ENCODE measurements at places on chromosomes 1 and 21.

- DNase-seq, result no peak
Measured at GRCh38 chr1:57872913-57873312, 449.1 kb upstream of the DAB1 start.

DNA sequence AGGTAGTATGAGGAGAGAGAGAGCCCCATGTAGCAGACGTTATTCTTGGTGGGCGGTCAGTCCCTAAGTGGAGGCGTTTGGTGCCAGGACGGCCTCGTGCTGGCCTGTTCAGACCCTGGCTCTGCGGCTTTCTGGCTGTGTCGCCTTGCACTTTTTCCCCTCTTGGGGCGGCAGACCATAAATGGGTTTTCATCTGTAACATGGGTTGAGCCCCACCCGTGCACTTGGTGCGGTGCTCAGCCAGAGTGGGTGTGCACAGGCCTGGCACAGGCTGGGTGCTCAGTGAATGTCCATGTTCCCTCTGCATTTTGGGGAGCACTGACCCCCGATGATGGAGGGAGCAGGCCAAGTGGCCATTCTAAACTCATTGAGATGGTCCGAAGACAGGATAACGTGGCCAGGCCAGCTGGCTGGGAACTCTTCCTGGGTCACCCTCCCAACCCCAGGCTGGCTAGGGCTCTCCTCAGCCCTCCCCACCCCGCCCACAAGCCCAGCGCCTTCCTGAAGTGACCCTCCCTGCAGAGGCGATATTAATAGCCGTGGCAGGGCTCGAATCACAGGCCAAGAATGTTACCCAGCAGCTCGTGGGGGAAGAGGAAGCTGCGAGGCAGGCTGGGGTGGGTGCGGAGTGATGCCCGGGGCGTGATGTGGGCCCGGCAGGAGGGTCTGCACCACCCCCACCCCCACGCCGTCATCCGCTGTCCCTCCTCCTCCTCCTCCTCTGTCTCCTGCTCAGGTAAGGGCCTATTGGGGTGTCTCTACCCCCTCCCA lies 78.5 kb downstream of the ARHGEF10L start:
- no peak for DNase-seq

- no peak for DNase-seq
Measured at GRCh38 chr1:79657951-79658658, 651.6 kb upstream of the ADGRL4 start.

GRCh38 chr1:201751872-201752271 lies 77.1 kb upstream of the IPO9 start:
- DNase-seq, result no peak

DNA sequence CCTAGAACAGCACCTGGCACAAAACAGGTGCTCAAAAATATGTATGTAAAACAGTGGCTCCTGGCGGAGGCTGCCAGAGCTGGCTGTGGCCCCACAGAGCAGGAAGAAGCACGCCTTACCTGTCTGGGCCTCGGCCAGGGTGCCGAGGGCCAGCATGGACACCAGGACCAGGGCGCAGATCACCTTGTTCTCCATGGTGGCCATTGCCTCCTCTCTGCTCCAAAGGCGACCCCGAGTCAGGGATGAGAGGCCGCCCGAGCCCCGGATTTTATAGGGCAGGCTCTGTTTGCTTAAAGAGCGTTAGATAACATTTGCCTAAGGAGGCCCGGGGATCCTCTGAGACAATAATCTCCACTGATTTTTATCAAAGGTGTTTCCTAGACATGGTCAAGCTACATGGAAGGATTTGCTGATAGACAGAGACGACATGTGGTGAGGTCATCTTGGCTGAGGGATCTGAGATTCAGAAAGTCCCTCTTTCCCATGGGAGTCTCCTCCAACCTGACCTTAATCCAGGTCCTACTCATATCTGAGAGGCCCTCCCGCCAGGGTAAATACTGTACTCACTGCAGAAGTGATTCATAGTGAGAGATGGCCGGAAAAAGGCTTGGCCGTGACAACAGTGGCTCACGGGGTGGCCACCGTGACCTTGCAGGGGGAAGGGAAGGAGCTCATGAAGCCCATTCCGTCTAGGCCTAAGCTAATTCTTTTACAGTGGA lies at the start of gene TFF1:
TSS of gene TFF1 (minus strand) at position 244 of the 719 bp plus-strand sequence. CDS start at position 204, 40 bp downstream.
- DNase-seq, result no peak

- no peak for DNase-seq
Measured at GRCh38 chr1:63103682-63104081, 218.7 kb upstream of the FOXD3 start.

DNA sequence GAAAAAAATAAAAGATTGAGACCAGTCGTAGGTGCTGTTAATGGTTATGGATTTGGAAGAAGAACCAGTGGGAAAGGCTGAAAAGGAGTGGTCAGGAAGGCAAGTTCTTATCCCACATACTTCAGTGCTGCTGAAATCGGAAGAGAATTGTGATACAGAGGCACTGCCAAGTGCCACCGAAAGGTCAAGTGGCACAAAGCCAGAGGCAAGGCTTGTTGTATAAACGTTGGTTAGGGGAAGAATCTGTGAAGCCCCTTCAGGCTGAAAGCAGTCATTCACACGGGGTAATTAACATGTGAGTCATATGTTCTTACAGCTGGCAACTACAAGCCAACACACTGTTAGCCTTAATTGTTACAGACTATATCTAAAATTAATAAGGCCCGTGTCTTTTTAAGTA lies 48.8 kb downstream of the ZBTB40 start:
- DNase-seq, result no peak

DNA sequence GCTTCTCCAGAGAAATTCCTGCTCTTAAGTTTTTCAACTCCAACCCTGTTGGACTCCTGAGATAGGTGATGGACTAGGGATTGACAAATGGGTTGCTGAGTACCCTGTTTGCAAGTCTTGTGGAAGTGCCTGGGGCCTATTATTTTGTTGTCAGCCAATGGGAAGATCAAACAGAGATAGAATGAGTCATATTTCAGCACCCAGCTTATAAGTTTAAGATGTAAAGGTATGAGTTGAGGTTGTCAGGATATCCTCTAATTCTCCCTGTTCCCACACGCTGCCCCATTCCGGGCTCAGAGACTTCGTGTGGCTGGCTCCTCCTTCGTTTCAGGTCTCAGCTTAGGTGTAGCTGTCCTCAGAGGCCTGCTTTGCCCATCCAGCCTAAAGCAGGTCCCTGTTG lies 91.8 kb downstream of the CENPF start:
- no peak for DNase-seq

- no peak for DNase-seq
Measured at GRCh38 chr1:209653915-209654351, 1.7 kb upstream of the LAMB3 start.

DNA sequence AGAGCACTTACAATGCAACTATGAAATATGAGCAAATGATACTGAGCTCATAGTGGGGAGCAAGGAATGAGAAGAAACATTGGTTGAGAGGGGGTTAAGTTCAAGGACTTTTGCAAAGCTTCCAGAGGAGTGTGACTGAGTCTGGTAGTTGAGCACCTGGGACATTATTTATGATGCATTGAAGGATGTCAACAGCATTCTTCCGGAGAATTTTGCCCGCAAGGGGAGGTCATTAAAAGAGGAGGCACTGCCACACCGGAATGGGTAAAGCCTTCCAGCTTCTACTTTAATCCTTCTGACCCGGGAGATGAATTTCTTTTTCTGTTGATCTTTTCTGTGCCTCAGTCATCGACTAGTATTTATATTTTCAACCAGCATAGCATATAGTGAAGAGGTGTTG lies 208.4 kb upstream of the CAMK1G start:
- no peak for DNase-seq

DNA sequence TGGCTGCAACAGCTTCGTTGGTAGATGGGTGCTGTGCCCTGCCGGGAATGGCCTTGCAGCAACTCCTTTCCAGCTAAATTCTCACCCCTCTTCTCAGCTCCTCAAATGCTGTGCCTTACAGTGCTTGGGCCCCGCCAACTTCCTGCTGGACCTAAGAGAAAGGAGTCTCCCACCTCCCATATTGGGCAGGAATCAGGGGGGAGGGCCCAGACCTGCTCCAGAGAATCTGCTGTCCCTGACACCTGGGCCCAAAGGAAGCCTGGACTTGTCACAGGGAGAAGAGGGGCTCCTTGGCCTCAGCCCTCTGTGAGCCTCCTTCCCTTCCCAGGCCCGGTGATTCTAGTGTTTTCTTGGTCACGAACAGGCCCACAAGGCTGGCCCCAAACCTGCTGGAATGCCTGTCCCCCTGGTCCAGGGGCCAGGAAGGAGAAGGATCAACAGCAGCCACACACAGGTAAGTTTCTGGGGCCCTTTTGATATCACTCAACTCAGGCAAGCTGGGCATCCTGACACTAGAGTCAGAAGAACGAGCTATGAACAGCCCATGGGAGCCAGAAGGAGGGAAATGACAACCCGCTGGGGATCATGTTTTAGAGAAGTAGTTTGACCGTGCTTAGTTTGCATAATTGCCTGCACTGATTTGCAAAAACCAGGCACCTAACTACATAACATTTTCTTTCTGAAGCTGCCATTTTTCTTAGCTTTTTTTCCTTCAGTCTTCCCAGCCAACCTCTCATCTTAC lies 86.2 kb downstream of the CD247 start:
- DNase-seq, result no peak

DNA sequence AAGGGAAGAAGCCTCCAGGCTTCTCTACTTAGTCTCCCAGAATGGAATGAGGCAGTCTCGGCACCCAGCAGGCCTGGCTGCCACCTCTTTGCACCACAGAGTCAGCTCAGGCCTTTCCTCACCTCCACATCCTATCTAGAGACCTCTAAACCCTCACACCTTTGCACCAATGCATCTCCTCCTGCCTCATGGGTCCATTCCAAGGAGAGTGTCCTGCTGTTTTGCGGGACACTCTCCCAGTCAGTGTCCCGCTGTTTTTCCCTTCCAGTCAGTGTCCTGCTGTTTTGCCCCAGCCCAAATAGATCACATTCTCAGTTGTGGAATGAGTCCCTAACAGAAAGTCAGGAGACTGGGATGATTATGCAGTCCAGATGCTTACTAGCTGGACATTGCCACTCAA lies 185.6 kb upstream of the CAMK1G start:
- DNase-seq, result no peak

GRCh38 chr1:66750577-66750976 lies 1.7 kb upstream of the DYNLT5 start:
- DNase-seq, result no peak

DNA sequence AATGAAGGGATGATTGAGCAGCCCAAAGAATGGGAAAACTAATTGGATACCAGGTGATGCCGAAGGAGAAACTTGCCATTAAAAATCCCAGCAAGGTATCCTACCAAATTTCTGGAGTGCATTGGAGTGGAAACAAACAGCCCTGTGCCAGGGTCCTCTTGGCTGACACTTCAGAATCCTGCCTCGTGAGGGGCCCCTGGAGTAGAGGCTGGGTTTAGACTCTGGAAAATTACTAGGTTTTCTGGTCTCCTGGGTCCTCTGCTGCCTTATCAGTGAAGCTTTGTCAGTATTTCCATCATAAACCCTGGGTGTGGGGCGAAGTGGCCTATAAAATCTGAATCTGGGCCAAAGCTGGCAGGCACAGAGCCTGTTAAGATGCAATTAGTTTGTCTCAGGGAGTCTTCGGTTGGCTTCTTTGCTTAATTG lies 289.2 kb upstream of the USP24 start:
- DNase-seq, result no peak

DNA sequence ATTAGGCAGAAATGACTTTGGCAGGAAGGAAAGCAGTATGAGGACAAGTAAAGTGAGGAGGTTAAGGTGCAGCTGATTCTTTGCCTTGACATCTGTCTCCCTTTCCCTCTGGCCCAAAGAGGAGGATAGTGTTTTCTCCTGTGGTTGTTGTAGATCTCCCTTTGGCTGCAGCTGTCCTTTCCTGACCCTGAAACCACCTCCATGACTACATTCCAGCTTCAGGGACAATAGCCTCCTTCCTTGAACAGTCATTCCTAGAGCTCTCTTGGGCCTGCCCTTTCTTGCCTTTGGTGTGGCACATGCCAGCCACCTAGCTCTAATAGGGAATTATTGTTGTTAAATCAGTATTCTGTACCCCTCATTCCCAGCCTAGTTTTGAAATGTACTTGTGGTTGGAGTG lies 6.2 kb downstream of the ZMYM1 start:
- no peak for DNase-seq

- DNase-seq, result no peak
Measured at GRCh38 chr1:184932319-184932718, 42.0 kb downstream of the NIBAN1 start.
